T-helper 2 cell (primary cell): ENCODE measurements at places on chromosomes 4 and X.

GRCh38 chrX:134670134-134670924 lies 12.1 kb upstream of the PLAC1 start:
- no peak for DNase-seq

GRCh38 chr4:183094393-183095198 lies 4.5 kb upstream of the WWC2 start:
- no peak for DNase-seq

GRCh38 chrX:110310000-110310790 lies 7.7 kb downstream of the AMMECR1 start:
- DNase-seq: no peak

- no peak for DNase-seq
These were observed 9.6 kb downstream of the CTBP1 start for GRCh38 chr4:1239141-1239949.

GRCh38 chrX:78573630-78574029 lies 85.5 kb downstream of the RTL3 start:
- DNase-seq: no peak

GRCh38 chr4:47930971-47931804 lies 16.8 kb upstream of the NFXL1 start:
- DNase-seq: no peak

DNA sequence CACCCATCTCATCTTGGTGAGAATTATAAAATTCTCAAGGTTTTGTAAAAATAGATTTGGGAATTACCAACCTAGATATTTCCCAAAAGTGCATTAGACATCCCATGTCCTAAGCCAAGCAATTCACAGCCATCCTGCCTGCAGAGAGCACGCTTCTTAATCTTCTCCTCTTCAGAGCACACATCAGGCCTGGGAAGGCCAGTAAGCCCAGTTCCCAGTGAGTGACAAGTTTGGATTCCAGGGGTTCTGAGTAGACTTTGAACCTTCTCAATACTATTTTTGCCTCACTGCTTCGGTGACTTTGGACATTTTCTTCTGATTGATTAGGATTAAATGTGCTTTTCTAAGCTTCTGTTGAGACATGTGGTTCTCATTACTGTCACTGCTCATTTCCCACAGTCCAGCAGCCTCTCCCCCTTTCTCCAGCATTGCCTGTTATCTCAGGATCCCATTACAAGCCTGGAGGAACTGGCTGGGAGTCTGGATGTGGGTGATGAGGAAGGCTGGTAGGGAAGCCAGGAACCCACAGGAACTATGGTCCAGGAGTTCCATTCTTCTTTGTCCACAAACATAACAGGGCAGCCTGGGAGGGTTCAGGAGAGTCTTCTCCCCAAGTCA lies 56.4 kb upstream of the TMEM150C start:
- DNase-seq: no peak
